ENCODE measurements at places on chromosomes 2 and 18.

DNA sequence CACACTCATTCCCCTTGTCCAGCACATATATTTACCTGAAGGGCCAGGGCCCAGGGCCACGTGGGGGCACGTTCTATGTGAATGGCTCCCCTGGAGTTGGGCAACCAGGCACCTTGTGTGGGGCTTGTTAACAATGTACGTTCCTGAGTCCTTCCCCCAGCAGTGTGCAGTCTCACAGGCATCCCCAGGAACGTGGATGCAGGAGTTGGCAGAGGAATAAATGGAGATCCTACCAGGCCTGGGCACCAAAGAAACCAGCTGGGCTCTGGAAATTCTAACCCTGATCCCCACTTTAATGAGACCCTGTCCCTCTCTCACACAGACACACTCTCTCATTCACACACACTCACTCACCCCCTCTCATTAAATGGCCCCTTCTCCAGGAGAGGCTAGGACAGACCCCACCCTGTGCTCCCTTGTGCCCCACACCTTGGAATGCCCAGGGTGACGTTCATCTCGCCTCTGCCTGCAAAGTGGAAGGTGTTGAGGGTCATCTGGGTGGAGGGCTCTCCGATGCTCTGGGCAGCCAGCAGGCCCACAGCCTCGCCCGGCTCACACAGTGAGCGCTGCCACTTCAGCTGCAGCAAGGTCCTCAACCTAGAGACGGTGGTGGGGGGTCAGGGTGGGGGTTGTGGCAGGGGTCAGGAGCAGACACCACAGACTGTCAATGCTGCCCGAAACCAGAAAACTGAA lies 65.6 kb downstream of the POLR1A start:
- H3K4me3 ChIP-seq: no peak overlapping the region
- H3K36me3 ChIP-seq: peaks cover 13% of the 10 kb centered on the region
- H3K27ac ChIP-seq: no peak overlapping the region
- no peaks in the 10 kb centered on the region for H3K4me1 ChIP-seq

DNA sequence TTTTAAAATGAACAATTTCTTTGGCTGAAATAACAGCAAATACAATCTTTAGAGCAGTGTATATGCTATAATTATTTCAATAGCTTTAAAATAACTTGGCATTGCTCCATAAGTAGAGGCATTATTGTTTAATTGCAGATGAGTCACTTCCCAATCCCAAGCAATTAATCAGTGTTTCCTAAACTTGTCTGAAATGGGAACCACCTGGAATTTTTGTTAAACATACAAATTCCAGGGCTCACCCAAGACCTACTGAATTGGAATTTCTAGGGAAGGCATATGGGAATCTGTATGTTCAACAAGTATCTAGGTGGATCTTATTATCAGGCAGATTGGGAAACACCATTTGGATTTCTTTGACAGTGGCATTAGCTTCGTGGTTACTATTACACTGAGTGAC lies 27.1 kb upstream of the FMNL2 start:
- H3K27me3 ChIP-seq: no peaks in the 10 kb centered on the region
- H3K4me1 ChIP-seq: no peaks in the 10 kb centered on the region
- no peak for DNase-seq
- H3K27ac ChIP-seq: no peak overlapping the region
- no peak overlapping the region for H3K4me3 ChIP-seq

GRCh38 chr18:49030692-49031443 lies 80.1 kb upstream of the SMAD7 start:
- no peak for DNase-seq
- no peaks in the 10 kb centered on the region for H3K4me1 ChIP-seq
- H3K36me3 ChIP-seq: no peaks in the 10 kb centered on the region
- no peak overlapping the region for H3K27ac ChIP-seq

DNA sequence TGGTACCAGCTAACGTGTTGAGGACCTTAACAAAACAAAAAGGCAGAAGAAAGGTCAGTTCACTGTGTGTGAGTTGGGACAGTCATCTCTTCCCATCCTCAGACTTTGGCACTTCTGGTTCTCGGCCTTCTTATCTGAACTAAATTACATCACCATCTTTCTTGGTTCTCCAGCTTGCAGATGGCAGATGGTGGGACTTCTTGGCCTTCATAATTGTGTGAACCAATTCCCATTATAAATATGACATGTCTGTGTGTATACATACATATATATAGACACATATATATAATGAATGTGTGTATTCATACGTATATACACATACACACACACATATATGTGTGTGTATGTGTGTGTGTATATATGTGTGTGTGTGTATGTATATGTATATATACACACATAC lies 301.2 kb upstream of the TRIB2 start:
- no peak for DNase-seq
- H3K4me1 ChIP-seq: no peaks in the 10 kb centered on the region
- no peaks in the 10 kb centered on the region for H3K36me3 ChIP-seq

DNA sequence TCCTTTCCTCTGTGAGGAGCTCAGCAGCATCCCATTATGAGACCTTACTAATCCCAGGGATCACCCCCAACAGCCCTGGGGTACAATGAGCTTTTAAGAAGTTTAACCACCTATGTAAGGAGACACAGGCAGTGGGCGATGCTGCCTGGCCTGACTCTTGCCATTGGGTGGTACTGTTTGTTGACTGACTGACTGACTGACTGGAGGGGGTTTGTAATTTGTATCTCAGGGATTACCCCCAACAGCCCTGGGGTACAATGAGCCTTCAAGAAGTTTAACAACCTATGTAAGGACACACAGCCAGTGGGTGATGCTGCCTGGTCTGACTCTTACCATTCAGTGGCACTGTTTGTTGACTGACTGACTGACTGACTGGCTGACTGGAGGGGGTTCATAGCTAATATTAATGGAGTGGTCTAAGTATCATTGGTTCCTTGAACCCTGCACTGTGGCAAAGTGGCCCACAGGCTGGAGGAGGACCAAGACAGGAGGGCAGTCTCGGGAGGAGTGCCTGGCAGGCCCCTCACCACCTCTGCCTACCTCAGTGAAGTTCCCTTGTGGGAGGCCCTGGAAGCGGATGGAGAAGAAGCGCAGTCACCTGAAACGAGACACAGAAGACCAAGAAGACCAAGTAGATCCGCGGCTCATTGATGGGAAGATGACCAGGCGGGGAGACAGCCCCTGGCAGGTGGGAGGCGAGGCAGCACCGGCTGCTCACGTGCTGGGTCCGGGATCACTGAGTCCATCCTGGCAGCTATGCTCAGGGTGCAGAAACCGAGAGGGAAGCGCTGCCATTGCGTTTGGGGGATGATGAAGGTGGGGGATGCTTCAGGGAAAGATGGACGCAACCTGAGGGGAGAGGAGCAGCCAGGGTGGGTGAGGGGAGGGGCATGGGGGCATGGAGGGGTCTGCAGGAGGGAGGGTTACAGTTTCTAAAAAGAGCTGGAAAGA lies 7.6 kb downstream of the PROC start:
- no peaks in the 10 kb centered on the region for H3K4me1 ChIP-seq
- DNase-seq: no peak

DNA sequence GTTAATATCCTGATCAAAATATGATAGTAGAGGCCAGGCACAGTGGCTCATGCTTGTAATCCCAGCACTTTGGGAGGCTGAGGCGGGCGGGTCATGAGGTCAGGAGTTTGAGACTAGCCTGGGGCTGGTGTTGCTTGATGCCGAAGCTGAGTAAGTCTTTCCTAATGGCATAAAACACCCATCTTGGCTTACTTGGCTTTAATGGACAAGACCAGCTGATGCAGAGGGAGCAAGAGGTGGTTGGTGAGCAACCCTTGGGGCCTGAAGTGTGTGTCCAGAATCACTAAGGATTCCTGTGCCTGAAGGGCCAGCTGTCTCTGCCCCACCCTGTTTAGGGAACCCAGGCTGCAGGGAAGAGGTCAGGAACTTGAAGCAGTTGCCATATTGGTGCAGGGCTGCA lies 217.2 kb downstream of the ARL4C start:
- no peak for DNase-seq
- H3K36me3 ChIP-seq: no peaks in the 10 kb centered on the region
- no peaks in the 10 kb centered on the region for H3K4me1 ChIP-seq
- no peak overlapping the region for H3K4me3 ChIP-seq
- no peak overlapping the region for H3K27ac ChIP-seq
- no peaks in the 10 kb centered on the region for H3K27me3 ChIP-seq

GRCh38 chr2:126785862-126786261 lies 112.8 kb upstream of the TEX51 start:
- no peaks in the 10 kb centered on the region for H3K4me1 ChIP-seq
- no peaks in the 10 kb centered on the region for H3K36me3 ChIP-seq
- H3K27ac ChIP-seq: no peak overlapping the region
- no peaks in the 10 kb centered on the region for H3K27me3 ChIP-seq

- H3K27ac ChIP-seq: no peak overlapping the region
- no peaks in the 10 kb centered on the region for H3K4me1 ChIP-seq
- H3K36me3 ChIP-seq: no peaks in the 10 kb centered on the region
- no peak for DNase-seq
- no peaks in the 10 kb centered on the region for H3K27me3 ChIP-seq
These were observed 96.0 kb downstream of the PLB1 start for GRCh38 chr2:28591711-28592335.

DNA sequence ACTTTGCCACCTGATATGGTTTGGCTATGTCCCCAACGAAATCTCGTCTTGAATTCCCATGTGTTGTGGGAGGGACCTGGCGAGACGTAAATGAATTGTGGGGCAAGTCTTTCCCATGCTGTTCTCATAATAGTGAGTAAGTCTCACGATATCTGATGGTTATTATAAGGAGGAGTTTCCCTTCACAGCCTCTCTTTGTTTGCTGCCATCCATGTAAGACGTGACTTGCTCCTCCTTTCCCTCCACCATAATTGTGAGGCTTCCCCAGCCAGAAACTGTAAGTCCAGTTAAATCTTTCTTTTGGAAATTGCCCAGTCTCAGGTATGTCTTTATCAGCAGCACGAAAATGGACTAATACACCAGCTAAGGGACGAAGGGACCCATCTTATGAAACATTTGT lies 1303.3 kb downstream of the SUCLG1 start:
- no peaks in the 10 kb centered on the region for H3K36me3 ChIP-seq
- H3K4me1 ChIP-seq: no peaks in the 10 kb centered on the region
- H3K27me3 ChIP-seq: no peaks in the 10 kb centered on the region
- H3K4me3 ChIP-seq: no peak overlapping the region

DNA sequence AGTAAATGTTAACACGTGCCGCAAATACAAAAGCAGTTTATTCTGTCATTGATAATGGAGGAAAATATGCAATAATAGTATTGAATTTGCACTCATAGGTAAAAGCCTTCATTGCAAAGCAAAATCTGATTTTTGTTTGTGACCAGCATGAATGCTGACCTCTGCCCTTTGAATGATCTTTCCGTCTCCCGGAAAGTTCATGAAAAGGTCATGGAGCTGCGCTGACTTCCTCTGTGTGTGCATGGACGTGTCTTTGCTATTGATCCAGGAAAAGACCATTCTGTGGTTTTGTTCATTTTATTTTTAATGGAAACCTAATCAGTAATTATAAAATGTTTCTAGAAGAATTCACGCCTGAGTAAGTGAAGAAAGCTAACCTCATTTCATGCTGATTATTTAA lies 320.0 kb downstream of the MTX2 start:
- H3K36me3 ChIP-seq: no peaks in the 10 kb centered on the region
- H3K27me3 ChIP-seq: no peaks in the 10 kb centered on the region
- peaks cover 2% of the 10 kb centered on the region for H3K4me1 ChIP-seq
- no peak for DNase-seq

DNA sequence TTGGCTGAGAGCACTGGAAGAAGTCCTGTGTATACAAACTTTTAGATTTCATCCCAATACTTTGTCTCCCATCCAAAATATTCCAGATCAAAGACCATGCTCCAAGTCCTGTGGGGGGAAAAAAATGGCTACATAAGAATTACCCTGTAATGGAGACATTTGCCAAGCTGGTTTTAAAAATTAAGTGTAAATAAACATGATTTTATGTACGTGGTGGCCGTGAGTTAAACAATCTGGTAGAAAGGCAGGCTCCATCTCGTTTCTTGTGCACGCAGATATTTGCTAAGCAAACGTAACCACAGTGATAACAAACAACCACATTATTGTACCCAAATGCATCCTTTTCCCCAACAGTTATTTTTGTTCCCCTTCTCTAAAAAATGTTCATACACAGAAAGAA lies 176.4 kb downstream of the ZNF516 start:
- H3K27ac ChIP-seq: no peak overlapping the region
- H3K4me3 ChIP-seq: no peak overlapping the region
- no peaks in the 10 kb centered on the region for H3K36me3 ChIP-seq

DNA sequence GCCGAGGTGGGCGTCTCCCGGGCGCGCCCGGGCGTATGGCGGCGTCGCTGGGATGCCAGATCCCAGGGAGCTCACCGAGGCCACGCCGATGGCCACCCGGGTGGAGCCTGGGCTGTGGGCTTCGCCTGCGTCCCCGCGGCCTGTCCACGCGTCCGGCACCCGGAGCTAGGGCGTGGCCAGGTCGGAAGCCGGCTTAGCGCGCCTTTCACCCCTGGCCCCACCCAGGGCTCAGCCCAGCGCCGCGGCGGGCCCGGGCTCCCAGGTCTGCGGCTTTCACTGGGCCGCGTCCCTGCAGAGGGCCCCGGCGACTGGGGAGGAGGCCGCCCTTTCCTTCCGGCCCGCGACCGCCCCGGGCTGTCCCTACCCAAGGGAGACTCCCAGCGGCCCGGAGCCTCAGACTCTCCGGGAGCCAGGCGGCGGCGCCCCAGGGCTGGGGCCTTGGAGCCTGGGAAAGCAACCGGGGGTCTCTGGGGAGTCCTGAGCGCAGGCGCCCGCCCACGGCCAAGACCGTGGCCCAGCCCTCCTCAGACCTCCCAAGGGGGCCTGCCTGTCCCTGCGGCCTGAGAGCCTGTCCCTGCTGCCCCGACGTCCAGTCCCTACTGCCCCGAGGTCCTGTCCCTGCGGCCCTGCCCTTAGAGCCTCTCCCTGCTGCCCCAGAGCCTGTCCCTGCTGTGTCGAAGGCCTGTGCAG lies 36.3 kb upstream of the ITM2C start:
- no peaks in the 10 kb centered on the region for H3K4me1 ChIP-seq
- no peaks in the 10 kb centered on the region for H3K27me3 ChIP-seq
- no peak for DNase-seq
- H3K36me3 ChIP-seq: no peaks in the 10 kb centered on the region
- no peak overlapping the region for H3K4me3 ChIP-seq

GRCh38 chr2:235054919-235055318 lies 103.1 kb downstream of the SH3BP4 start:
- peaks cover 11% of the 10 kb centered on the region for H3K36me3 ChIP-seq
- no peak for DNase-seq
- no peak overlapping the region for H3K4me3 ChIP-seq
- H3K4me1 ChIP-seq: peaks cover 2% of the 10 kb centered on the region

DNA sequence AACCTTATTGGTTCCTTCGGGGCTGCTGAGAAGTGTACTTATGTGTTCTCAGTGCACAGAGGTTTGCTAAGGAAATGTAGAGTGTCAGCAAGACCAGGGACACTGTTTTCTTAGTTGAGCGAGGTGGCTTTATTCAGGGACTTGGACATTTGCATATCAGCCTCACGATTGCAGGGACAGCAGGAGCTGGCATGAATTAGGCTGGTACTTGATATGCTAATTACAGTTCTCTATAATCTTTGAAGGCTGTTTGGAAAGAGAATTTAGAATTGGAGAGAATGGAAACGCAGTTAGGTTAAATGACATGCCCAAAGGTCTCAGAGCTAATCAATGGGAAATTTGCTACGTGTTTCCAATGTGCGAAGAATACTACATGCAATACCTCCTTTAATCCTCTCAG lies 18.7 kb upstream of the MTCL1 start:
- no peak overlapping the region for H3K27ac ChIP-seq
- H3K4me1 ChIP-seq: peaks cover 7% of the 10 kb centered on the region
- DNase-seq: peak; percentile 59
- no peaks in the 10 kb centered on the region for H3K36me3 ChIP-seq
- H3K4me3 ChIP-seq: no peak overlapping the region

- DNase-seq: no peak
- H3K4me1 ChIP-seq: no peaks in the 10 kb centered on the region
- H3K27ac ChIP-seq: no peak overlapping the region
These were observed 1368.0 kb upstream of the LRRTM1 start for GRCh38 chr2:81672516-81672915.

- no peaks in the 10 kb centered on the region for H3K4me1 ChIP-seq
- no peak overlapping the region for H3K27ac ChIP-seq
- H3K36me3 ChIP-seq: no peaks in the 10 kb centered on the region
- DNase-seq: no peak
These were observed 12.9 kb downstream of the FHL2 start for GRCh38 chr2:105385731-105386540.

Data from mesendoderm (in vitro differentiated cells).